ENCODE measurements at places on chromosomes 2 and 18.

- H3K4me3 ChIP-seq = no peak overlapping the region
- no peaks in the 10 kb centered on the region for H3K27me3 ChIP-seq
- no peaks in the 10 kb centered on the region for H3K36me3 ChIP-seq
- no peak for DNase-seq
- H3K27ac ChIP-seq = no peak overlapping the region
These were observed 346.6 kb upstream of the KCNH7 start for GRCh38 chr2:163185160-163185559.

DNA sequence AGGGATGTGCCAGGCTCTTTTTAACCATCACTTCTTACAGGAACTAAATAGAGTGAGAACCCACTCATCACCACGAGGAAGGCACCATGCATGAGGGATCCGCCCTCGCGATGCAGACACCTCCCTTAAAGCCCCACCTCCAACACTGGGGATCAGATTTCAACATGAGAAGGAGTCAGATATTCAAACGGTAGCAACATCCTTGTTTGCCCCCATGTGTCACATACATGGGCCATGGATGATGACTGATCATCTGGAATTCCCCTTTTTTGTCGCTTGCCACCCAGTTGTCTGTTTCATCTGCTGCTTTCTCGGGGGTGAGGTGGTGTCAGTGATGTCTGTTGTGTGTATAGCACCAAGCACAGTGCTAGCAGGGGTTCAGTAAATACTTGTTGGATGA, 57.9 kb downstream of the NCK2 start:
- DNase-seq = peak; percentile 69
- peak overlapping the region; percentile 97 for H3K27ac ChIP-seq
- no peaks in the 10 kb centered on the region for H3K27me3 ChIP-seq
- peaks cover 95% of the 10 kb centered on the region for H3K4me1 ChIP-seq
- peaks cover 74% of the 10 kb centered on the region for H3K36me3 ChIP-seq

GRCh38 chr18:77132369-77133050, at the start of gene MBP:
Gene MBP (minus strand): TSS chr18:77132783. CDS start chr18:77105261, 27,522 bp downstream.
- H3K36me3 ChIP-seq = peaks cover 37% of the 10 kb centered on the region
- H3K4me1 ChIP-seq = peaks cover 55% of the 10 kb centered on the region
- H3K27ac ChIP-seq = peak within 1 kb of the TSS; percentile 98

DNA sequence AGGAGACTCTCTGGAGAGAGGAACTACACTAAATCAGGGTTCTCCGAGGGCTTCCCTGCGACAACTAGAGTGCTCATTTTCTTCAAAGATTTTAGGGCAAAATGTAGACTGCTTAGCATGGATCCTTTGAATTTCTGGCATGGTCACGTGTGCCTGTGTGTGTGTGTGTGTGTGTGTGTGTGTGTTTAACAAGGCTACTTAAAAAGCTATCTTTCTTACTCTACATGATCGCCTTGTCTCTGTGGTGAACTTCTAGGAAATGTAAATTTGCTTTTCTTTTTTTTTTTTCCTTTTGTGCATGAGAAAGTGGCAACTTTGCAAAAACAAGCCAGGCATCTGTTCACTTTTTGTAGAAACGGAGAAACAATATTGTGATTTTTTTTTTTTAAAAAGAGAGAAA, 43.9 kb downstream of the SOX11 start:
- H3K4me3 ChIP-seq = no peak overlapping the region
- H3K27me3 ChIP-seq = no peaks in the 10 kb centered on the region
- H3K36me3 ChIP-seq = no peaks in the 10 kb centered on the region
- no peak for DNase-seq
